ENCODE measurements at places on chromosomes 16 and 17. TPM values are rescaled to one million over a fixed set of nuclear protein-coding genes. Genes with fewer than 3 reads are reported as not detected.

GRCh38 chr16:30615358-30616091 lies 5.3 kb upstream of the ZNF689 start:
- DNase-seq: no peak

DNA sequence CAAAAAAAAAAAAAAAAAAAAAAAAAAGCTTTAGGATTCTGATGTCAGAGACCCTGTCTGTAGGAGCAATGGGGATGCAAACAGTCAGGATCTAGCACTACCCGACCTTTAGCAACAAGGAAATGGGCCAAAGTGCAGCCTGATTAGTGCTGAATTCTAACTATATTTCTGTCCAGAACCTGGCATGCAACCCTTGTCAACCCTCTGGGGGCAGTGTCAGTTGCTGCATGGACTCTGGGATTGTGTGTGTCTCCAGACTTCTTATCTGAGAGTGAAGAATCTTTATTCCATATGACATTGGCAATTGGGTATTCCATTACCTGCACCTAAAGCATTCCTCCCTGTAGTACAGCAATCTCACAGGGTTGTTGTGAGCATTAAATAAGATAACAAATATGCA lies 120.3 kb upstream of the CRHR1 start:
- DNase-seq: no peak

DNA sequence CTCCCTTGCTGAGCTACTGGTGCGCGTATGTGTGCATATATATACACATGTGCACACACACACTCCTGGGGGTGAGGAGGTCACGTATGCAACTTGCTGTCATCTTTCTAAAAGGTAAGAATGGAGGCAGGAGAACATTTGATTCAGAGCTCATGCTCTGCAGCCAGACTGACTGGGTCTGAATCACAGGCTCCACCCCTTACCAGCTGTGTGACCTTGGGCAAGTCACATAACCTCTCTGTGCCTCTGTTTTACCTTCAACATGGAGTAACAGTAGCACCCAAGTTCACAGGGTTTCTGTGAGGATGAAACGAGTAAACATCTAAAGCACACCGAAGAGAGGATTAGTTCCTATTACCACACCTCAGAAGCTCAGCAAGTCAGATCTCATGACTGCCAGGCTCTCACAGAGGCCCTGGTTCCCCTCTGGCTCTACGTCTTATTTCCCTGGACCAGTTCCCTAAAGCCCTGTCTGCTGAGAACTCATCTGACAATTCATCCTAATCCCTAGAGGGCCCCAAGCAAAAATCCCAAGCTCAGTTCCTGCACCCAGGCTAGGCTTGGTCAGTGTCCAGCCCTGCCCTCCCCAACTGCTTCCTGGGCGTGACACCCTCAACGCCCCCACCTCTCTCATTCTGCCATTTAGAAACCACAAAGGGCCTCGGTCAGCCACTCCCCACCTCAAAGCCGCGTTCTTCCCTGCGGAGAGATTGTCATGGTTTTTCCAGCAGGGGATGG lies 28.7 kb downstream of the ABR start:
- no peak for DNase-seq

DNA sequence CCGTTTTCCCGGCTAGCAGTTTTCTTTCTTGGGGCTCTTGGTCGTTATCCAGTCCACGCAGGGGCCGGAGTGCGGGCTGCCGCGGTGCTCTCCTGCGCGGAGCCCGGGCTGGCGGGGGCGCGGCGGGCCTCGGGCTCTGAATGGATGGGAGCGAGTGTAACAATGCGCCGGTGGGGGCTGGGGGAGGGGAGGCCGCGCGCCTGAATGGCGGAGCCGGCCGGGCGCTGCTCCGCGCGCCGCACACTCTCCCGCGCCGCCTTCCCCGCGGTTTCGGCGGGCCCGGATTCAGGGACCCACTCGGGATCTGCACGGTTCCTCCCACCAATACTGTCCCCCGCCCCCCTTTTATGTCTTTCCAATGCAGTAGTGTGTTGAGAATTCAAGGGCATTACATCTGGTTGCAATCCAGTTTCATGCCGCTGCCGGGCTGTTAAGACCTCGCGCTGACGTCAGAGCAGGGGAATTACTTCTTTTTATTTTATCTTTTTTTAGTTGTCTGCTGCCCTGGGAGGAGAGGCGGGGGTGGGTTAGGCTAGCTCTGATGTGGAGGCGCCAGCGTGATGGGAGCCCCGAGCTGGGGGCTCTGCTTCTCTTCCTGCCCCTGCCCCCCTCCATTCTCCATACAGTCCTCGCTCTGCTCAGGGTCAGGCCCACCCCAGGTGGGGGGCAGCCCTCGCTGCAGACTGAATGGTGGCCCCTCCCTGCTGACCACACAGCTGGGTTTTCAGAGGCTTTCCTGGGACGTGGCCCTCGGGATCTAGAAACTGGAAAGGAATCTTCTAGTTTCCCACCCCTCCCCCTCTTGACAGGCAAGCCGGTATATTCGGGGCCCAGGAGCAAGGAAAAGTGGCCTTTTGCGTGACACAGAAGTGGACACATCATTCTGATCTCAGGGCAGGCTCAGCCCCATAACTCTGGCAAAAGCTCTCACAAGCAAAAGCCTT lies 1.8 kb downstream of the RAI1 start:
- no peak for DNase-seq

DNA sequence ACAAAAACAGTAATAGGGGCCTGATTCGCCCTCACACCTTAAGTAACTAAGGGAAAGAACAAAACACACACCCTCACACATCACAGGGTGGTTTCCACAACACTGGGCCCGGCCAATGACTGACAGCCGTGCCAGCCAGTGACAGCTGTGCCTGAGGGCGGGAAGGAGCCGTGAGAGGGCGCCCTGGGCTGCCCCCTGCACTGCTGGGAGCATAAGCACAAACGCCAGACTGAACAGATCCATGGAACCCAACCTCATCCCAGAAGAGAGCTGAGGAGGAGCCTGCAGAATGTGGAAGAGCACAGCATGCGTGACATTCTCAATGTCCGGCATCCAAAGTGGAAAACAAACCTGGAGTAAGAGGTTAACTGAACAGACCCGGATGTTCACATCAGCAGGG lies 16.0 kb downstream of the CSNK1D start:
- no peak for DNase-seq

GRCh38 chr17:58560511-58560910 lies 46.1 kb upstream of the MTMR4 start:
- DNase-seq: no peak

Gene HLF
- polyA plus RNA-seq: 3.0 TPM

DNA sequence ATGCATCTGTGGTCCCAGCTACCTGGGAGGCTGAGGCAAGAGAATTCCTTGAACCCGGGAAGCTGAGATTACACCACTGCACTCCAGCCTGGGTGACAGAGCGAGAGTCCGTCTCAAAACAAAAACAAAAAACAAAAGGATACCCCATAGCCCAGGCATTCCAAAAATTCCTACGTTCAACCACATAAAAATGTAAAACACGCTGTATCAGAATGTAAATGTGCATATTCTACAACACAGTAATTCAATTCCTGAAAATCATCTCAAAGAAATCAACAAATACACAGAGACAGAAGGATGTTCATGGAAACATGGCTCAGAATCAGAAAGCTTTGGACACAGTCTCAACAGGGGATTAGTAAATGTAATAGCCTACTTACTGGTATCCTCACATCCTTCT lies 33.0 kb downstream of the COG7 start:
- DNase-seq: no peak
